Esophagus mucosa (tissue), 1 donor: ENCODE measurements at places on chromosomes 16 and 17.

- peak; percentile 53 for ATAC-seq
Observed at GRCh38 chr16:82631701-82632685, 5.2 kb downstream of the CDH13 start.

DNA sequence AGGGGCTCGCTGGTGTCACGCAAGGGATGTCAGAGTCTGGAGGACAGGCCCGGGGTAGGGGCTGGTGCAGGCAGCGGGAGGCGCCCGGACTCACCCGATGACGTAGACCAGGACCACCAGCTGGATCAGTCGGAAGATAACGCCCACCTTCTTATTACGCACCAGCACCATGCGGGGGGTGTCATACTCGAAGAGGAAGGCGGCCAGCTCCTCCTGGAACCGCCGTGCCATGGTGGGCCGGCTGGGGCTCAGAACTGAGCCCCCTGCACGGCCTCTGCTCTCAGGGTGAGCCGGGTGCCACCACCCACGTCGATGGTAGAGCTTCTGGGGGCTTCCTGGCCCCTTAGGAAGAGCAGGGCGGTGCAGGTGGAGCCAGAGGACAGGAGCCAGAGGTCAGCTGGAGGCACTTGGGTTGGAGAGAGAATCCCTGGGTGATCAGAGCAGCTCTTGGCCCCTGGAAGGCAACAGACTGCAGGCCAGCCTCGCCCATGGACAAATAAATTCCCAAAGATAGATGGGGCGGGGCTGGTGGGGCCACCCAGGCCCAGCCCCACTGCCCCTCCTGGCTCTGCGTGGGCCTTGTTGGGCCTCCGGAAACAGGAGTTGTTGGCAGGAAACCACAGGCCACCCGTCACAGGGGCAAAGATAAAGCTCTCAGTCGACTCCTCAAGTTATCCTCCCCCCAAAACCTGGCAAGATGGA lies at the start of gene P2RX1:
Gene P2RX1, minus strand, starts transcription at position 471 of the 702 bp plus-strand sequence. Its CDS starts 240 bp downstream, at position 231.
- no peak for ATAC-seq

GRCh38 chr17:77106874-77107358 lies 33.9 kb upstream of the SEC14L1 start:
- no peak for ATAC-seq

- no peak for ATAC-seq
Observed at GRCh38 chr16:79370736-79371135, 229.8 kb downstream of the MAF start.

DNA sequence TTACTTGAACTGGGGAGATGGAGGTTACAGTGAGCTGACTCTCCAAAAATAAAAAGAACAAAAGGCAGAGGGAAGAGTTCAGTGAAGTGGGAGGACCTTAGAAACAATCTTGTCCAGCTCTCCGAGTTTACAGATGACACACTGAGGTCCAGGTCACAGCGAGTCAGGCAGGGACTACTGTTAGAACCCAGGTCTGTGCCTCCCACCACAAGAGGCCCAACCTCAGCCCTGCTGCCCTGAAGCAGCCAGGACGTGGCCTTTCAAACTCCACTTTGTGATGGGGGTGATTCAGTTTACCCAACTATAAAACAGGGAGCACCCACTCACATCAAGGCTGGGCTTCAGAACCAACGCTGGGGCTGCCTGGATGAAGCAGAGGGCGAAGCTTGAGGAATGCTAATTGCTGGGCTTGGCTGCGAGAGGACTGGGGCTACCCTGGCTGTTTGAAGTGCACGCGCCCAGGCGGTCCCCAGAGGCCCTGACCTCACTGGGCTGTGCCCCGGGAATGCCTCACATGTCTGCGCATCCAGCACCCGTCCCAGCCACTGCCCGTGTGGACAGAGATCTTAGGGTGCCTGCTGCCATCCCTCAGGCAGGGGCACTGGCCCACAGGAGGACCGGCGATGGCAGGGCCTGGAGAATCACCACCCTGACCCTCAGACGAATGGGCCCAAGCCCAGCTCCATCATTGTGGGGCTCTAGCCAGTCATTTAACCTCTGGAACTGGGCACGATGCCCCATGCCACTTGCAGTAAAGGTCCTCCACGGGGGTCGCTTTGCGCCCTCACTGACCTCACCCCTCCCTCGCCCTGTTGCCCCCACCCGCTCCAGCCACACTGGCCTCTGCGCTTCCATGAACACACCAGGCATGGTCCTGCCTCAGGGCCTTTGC lies 11.4 kb downstream of the SLC5A10 start:
- ATAC-seq = no peak

- no peak for ATAC-seq
Observed at GRCh38 chr16:85607796-85608514, 5.2 kb upstream of the GSE1 start.

GRCh38 chr16:75043175-75043895 lies 44.5 kb downstream of the ZNRF1 start:
- peak; percentile 61 for ATAC-seq

DNA sequence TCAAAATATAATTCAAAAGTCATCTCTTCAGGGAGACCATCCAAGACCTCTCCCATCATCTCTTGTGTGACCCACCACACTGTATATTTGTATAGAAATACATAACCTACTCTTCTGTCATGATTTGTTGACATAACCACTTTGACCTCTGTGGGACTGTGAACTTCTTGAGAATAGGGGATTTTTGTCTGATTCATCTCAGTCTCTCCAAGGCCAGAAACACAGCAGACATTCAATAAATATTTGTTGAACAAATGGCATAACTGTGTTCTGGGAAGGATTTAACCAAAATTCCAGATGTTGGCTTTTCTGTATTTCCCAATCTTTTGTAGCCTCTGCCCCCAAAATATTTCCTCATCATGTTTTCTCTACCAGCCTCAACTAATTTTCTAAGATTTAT lies 169.7 kb downstream of the CDH11 start:
- ATAC-seq = no peak

DNA sequence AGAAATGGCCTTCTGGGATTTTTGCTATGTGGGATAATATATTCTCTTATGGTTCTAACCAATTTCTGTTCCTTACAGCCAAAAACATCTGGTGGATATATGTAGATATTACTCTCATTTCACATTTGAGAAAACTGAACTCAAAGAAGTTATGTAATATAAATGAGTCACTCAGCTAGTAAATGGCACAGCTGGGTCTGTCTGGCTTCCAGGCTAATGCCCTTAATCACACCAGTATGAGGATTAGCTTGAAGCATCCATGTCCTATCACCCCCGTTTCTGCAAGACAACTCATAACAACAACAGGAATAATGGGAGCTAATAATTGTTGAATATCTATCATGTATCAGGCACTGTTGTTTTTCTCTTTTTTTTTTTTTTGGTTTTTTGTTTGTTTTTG lies 34.4 kb upstream of the USP7 start:
- peak; percentile 82 for ATAC-seq

- no peak for ATAC-seq
Observed at GRCh38 chr17:27810211-27810901, 10.0 kb upstream of the NOS2 start.

GRCh38 chr16:50103764-50104163 lies 38.0 kb downstream of the HEATR3 start:
- ATAC-seq = no peak

DNA sequence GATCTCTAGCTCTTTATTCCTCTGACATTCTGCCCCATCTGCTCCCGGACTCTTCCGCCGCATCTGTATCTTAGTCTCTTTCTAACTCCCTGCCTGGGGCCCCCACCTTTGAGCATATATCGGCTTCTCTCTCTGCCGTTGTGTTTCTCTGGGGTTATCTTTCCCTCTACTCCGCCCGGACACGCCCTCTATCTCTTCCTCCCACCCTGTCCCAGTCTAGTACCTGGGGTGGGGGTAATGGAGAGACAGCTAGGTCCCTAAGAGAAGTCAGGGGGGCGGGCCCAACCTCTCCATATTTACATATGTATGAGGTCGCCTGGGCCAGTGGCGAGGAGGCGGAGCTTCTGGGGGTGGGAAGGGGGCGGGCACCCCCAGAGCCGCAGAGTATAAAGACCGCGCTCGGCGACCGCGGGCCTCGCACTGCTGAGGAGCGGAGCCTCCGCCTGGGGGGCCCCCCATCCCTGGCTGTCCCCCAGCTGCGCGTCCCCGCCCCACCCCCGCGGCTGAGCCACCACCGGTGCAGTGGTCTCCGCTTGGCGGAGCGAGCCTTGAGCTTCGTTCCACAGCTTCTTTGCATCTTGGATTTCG lies at the start of gene ATP1B2:
Gene ATP1B2, plus strand, starts transcription at position 418 of the 588 bp plus-strand sequence. CDS start 593 bp downstream, outside the sequence.
- peak; percentile 69 for ATAC-seq

DNA sequence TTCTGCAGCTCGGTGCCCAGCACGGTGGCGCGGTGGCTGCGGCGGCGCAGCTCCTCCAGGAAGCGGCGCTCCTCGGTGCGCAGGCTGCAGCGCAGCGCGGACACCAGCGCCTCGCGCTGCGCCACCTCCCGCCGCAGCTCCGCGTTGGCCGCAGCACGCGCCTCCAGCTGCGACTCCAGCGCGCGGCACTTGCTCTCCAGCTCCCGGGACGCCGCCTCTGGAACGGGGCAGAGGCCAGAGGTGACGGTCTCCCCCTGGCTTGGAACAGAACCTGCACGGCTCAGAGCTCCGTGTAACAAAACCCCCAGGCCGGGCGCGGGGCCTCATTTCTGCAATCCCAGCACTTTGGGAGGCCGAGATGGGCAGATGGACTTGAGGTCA lies 13.2 kb upstream of the CLUH start:
- ATAC-seq = peak; percentile 62

DNA sequence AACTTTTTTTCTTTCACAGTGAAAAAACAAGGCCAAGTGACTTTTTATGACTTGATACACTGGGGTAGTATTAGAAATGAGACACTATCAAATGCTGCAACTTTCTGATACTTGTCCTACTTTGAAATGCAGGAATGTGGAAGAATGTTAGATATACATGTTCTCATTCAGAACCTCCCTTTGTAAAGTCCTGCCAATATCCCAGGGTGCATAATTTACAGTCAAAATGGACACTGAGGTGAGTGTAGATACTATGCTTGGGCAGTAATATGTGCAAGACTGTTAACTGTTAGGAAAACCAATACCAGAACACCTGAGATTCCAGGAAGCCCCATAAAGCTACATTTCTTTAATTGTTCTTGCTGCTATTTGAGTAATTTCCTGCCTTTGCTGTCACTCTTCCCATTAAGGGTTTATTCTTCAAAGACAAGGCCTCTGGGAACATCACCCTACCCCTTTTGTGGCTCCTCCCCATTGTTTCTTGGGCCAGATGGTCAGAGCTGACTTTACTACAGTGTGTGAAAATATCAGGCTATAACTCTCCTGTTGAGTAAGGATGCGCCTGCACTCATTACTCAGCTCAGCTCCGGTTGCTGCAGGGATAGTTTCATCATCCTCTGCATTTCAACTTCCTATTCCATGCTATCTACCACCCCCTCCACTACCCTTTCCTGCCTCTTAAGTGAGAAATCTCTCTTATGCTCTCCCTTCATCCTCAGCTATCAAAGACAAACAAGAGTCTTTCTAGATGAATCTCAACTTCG lies 48.7 kb downstream of the TMEM100 start:
- no peak for ATAC-seq

- peak; percentile 58 for ATAC-seq
Observed at GRCh38 chr17:1058423-1059130, 61.6 kb downstream of the TIMM22 start.

DNA sequence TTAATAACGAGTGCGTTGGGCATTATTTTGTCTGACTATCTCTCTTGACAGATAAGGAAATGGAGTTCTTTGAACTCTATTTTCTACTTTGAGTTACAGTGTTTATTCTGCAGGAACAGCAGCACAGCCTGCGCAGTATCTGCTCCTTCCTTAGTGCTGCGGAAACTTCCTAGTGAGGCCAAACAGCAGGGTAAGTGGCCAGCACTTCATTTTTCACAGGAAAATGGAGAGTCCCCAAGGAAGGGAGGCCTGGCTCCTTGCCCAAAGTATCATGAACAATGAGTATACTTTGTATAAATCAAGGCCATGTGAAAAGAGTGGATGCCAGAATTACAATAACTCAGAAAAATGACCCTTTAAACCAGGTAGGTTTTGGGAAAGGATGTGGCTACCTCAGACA lies 140.6 kb downstream of the VPS53 start:
- no peak for ATAC-seq

GRCh38 chr16:50185005-50185505 lies 31.9 kb downstream of the TENT4B start:
- ATAC-seq = no peak

GRCh38 chr17:45307290-45308015 lies 9.4 kb downstream of the MAP3K14 start:
- ATAC-seq = peak; percentile 28

GRCh38 chr17:77811521-77811920 lies 147.0 kb upstream of the TNRC6C start:
- no peak for ATAC-seq

DNA sequence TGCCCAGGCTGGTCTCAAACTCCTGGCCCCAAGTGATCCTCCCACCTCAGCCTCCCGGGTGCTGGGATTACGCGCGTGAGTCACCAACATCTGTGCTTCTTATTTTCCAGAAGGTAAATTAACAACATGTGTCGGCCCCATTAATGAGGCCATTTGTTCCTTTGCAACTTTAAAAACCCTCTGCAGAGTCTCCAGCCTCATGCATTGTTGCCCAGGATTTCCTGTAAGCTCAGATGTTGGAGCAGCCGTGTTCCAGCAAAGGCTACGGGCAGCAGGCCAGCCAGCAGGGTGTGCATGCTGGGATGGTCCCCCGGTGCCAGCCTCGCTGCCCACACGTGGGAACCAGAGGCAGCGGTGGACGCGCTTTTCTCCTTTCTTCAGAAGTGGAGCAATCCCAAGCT lies 19.1 kb upstream of the HEXD start:
- no peak for ATAC-seq

GRCh38 chr17:3796110-3796821 lies 4.7 kb downstream of the ITGAE start:
- peak; percentile 33 for ATAC-seq

DNA sequence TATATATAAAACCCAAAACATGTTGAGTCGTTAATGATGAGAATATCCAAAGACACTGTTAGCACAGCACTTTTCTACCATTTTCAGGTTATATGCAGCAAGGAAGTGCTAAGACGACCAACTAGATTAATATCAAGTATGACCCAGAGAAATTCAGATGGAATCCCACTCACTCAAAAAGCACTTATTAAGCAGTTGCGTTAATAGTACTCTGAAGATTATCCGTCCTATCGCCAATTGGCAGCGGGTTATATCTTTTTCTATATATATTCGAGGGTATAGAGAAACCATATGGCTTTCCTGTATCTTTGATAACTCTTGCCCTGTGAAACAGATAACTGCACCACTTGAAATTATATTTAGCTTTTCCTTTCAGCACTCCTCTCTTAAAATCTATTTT lies 1.1 kb downstream of the CRLF3 start:
- ATAC-seq = no peak

GRCh38 chr16:78645657-78646056 lies 546.2 kb downstream of the WWOX start:
- no peak for ATAC-seq

DNA sequence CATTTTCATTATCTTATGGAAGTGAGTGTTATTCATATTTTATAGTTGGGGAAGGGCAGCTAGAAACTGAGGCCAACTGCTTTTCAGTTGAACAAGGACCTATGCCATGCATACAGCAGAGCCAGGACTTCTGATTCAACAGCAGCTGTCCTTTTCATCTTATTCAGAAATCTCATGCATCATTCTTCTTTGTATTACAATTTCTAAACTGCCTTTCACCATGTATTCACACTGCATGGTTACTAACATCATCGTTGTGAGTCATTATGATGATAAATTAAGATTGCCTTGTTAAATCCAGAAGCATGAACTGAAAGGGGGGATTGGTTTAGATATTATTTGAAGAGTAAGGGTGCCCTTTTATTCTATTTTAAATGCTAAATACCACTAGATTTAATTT lies 1470.1 kb upstream of the GOT2 start:
- no peak for ATAC-seq
